ENCODE measurements at places on chromosomes 5 and 9. TPM values are rescaled to one million over a fixed set of nuclear protein-coding genes. Genes with fewer than 3 reads are reported as not detected.

Gene PGM5
- 0.93 TPM for total RNA-seq

Gene GPR21
- total RNA-seq, result 1.8 TPM

Gene TERT
- total RNA-seq, result under 0.01 TPM

Gene PPP1R26
- total RNA-seq, result 16.5 TPM

Gene TNC
- total RNA-seq, result 0.80 TPM

Gene OCLN
- total RNA-seq, result 13.4 TPM

Gene CMBL
- 11.6 TPM for total RNA-seq

Gene PPP3R2
- not detected for total RNA-seq

Gene CER1
- total RNA-seq, result not detected

Gene CMYA5
- total RNA-seq, result 0.13 TPM

Gene SLC25A2
- 0.27 TPM for total RNA-seq

Gene MAMDC2
- 20.5 TPM for total RNA-seq

Gene GPR151
- not detected for total RNA-seq

Gene VLDLR
- 5.1 TPM for total RNA-seq

All from thoracic aorta endothelial cell (primary cell).